ENCODE measurements at places on chromosomes 6 and 20. TPM values are rescaled to one million over a fixed set of nuclear protein-coding genes. Genes with fewer than 3 reads are reported as not detected.

GRCh38 chr6:43707269-43707668 lies 19.7 kb upstream of the MRPS18A start:
- DNase-seq: no peak

DNA sequence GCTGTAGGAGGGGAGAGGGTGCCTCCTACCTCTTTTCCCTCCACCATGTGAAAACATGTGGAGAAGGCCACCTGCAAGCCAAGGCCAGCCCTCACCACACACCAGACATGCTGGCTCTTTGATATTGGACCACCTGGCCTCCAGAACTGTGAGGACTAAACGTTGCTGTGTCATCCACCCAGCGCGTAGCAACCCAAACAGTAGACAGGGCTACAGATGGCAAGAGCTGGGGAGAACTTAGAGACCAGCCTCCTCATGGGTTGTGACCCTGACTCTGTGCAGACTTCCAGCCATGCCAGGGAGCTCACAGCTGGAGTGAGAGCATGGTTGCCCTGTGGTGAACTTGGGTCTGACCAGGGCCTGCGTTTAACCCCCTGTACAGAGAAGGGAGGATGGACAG lies 195.9 kb upstream of the CST7 start:
- no peak for DNase-seq

DNA sequence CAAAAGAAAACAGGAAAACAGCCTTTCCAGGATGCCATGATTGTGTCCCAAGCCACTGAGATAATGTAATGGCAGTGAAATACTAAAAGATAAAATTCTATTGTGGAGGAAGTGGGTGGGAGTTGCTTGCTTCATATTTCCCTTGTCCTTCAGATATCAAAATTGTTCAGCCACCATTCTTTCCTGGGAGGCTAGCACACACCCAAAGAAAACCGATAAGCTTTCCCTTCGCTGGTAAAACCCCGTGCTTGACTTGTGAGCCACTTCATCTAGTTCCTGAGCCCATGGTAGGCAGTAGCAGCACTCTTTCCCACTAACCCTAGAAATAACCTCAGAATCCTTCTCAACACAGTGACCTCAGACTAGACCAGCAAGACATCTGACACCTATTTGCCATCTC lies 357.4 kb upstream of the PLCB4 start:
- DNase-seq: no peak

GRCh38 chr6:112203577-112204349 lies 50.6 kb downstream of the LAMA4 start:
- DNase-seq: no peak

DNA sequence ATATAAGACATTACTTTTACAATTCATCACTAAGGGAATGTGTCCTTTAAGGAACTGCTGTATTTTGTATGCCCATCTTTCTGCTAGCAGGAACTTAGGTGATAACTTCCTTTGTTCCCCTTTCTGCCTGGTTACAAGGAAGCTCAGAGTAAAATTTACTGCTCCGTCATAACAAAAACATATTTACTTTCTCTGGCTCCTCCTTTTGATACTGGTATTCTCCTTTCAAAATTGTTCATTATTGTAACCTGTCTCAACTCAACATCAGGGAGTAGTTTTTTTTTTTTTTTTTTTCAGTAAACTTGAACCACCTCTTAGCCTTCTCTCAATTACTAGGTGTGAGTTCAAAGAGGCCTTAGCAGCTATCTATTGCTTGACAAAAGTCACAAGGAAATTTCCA lies 37.1 kb downstream of the RIPOR2 start:
- no peak for DNase-seq

DNA sequence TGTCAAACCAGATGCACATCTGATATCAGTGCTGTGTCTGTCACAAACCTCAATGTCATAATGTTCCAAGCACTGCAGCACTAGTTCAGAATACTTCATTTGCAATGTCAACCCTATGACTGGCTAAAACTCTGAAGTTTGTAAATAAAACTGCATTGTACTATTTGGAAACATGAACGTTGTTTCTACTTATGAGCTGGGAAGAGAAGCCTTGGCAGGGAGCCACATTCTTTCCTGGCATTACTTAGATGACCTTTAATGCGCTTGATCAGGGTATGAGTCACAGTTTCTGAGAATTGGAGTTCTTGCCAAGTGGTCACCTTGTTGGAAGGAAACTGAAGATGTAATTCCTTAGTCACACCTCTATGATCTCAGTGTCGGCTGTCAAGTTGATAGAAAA lies 664.8 kb upstream of the MMS22L start:
- DNase-seq: no peak

DNA sequence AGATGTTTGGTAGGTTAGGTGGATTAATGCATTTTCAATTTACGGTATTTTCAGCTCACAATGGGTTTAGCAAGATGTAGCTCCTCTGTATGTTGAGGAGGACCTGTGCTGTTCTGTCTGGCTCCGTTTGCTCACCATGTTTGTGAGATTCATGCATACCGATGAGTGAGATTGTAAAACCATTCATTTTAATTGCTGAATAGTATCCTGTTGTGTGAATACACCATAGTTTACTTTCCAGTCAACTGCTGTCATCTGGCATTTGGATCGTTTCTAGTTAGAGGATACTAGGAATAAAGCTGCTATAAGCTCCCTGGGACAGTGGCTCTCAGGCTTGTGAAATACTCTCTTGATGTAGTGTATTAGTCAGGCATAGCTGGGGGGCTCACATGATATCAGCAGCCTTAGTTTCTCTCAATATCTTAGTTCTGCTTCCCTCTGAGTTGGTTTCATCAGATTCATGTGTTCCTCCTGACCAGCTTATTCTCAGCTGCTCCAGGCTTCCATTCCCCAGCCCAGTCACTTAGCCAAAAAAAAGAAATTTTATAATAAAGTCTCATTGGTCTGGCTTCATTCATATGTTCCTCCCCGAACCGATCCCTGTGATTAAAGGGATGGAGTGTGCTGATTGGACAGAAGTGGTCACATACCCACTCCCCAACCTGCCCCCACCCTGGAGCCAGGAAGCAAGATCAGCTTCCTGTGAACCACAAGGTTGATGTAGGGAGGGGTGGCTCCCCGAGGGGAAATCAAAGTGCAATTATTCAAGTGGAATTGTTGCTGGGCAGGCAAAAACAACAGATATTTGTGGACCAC lies 10.9 kb upstream of the B4GALT5 start:
- DNase-seq: peak; percentile 44

DNA sequence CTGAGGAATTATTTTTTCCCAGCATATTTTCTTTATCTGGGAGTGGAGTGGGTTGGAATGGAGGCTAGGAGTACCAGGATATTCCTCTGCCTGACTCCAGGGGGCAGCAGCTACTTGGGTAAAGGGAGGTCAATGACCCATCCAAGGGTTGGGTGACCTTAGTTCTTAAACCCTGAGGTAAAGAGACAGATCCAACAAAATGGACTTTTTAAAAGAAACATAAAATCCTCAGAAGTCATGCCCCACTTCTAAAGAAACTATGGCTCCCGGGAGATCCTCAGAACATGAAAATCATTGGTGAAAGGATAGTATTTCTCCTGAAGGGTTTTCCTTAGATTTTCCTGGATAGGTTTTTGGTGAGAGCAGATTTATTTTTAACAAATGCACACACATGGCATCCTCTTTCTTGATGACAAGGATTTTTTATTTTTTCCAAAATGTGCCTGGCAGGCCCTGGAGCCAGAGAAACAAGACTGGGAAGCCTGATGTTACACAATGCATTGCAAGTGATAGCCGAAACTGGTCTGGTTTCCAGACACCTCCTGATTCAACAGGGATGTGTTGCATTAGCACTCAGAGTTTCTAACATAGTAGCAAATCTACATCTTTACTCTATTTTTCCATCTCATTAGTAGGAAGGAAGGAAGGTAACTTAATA lies 240.9 kb upstream of the BTBD3 start:
- DNase-seq: peak; percentile 8

- DNase-seq: peak; percentile 92
These were observed 16.3 kb downstream of the GTSF1L start for GRCh38 chr20:43710370-43711044.

DNA sequence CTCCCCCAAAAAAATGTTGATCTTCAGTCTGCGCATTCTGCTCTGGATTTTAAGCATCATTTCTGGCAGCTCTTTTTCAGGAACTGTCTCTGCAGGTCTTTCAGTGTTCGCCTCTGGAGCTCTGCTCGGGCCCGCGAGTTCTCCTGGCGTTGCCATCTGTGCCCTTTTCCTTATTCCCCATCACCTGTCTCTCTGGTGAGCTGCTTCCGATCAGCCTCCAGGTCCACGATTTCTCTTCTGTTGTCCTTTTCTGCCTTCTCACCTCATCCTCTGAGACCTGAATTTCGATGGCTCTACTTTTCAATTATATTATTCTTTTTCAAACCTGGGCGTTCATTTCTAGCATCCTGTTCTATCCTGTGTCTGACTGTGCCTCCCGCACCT lies 590 bp upstream of the MAP1LC3A start:
- DNase-seq: no peak

GRCh38 chr20:9130521-9130920 lies 61.6 kb downstream of the PLCB4 start:
- DNase-seq: no peak

GRCh38 chr6:795046-795685 lies 102.2 kb upstream of the EXOC2 start:
- DNase-seq: no peak

DNA sequence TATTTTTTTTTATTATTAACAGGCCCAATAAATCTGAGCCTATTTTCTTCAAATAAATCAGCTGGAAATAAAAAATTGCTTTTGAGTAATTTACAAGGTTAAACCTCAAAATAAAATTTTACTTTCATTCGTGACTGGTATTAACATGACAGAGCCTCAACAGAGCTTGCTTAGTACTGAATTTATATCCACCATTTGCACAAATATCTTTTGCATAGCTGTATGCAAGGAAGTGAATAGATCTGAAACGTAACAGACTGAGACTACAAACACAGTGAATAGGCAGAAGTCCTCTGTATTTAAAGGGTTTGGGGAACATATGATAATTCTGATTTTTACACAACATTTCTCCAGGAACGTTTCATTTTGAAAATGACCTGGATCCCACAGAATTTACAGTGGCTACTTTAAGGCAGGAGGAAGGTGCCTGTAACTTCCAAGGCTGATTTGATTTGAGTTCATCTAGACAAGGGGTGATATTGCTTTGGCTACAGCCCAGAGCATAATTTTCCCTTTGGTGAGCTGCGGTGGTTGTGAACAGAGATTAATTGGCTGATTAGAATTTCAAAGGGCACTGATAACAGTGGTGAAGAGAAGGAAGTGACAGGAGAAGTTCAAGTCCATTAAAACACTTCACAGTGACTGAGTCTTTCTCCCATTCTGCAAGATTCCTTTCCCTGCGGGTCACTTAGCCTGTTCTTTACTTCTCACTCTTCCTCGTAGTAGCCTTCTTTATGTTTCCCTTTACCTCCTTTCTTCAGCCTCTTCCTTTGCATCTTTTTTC lies 121.2 kb upstream of the SASH1 start:
- DNase-seq: no peak

GRCh38 chr20:41204304-41205265 lies 67.2 kb downstream of the PLCG1 start:
- no peak for DNase-seq

- no peak for DNase-seq
These were observed 86.4 kb downstream of the OPRM1 start for GRCh38 chr6:154125421-154125820.

- DNase-seq: no peak
These were observed 224.8 kb upstream of the MAP3K7 start for GRCh38 chr6:90811596-90812226.

- no peak for DNase-seq
These were observed 621.9 kb upstream of the GJE1 start for GRCh38 chr6:141510803-141511202.

GRCh38 chr6:137601471-137601870 lies 107.3 kb upstream of the OLIG3 start:
- no peak for DNase-seq

GRCh38 chr6:43367245-43367984 lies 2.0 kb downstream of the ZNF318 start:
- DNase-seq: peak; percentile 39

GRCh38 chr6:13141387-13141786 lies 186.9 kb downstream of the TBC1D7 start:
- no peak for DNase-seq

GRCh38 chr6:55474382-55474781 lies 104.6 kb downstream of the HMGCLL1 start:
- no peak for DNase-seq

- no peak for DNase-seq
These were observed 121.5 kb upstream of the NEDD9 start for GRCh38 chr6:11353921-11354389.

- DNase-seq: no peak
These were observed 49.3 kb downstream of the SLC17A5 start for GRCh38 chr6:73604461-73604860.

DNA sequence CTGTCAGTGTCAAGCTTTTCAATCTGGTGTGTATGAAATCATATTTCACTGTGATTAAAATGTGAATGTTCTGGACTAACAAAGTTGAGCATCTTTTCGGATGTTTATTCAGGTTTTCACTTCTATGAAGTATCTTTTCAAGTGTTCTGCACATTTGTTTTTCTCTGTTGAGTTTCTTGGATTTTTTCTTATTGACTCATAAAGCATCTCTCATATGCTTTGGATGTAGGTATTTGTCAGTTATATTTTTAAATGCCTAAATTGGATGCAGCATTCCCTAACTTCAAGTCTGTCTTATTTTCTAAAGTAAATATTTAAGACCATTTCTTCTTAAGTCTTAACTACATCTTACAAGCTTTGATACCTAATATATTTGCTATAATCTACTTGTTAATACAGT lies 398.0 kb downstream of the PLCB1 start:
- no peak for DNase-seq

GRCh38 chr6:35203680-35204079 lies 10.1 kb upstream of the SCUBE3 start:
- DNase-seq: no peak

- DNase-seq: no peak
These were observed 39.8 kb upstream of the NAA20 start for GRCh38 chr20:19977373-19977770.

MUC22 gene
- total RNA-seq: not detected

NRSN1 gene
- total RNA-seq: not detected

CTCFL gene
- total RNA-seq: not detected

DSE gene
- 6.2 TPM for total RNA-seq

KCNK15 gene
- not detected for total RNA-seq

REM1 gene
- not detected for total RNA-seq

CST4 gene
- not detected for total RNA-seq

TCF21 gene
- not detected for total RNA-seq

TFAP2D gene
- total RNA-seq: not detected

RBM24 gene
- total RNA-seq: not detected

OR2B6 gene
- not detected for total RNA-seq

C2 gene
- 8.7 TPM for total RNA-seq

SIRPB1 gene
- not detected for total RNA-seq

LAMP5 gene
- total RNA-seq: not detected

GPR6 gene
- not detected for total RNA-seq

C6orf163 gene
- 3.0 TPM for total RNA-seq

All from OCI-LY7 (cell line).